NCI-H748 treated with DMSO at 0.1 percent for 48 hours (cell line): ENCODE measurements at places on chromosomes 3 and 15.

DNA sequence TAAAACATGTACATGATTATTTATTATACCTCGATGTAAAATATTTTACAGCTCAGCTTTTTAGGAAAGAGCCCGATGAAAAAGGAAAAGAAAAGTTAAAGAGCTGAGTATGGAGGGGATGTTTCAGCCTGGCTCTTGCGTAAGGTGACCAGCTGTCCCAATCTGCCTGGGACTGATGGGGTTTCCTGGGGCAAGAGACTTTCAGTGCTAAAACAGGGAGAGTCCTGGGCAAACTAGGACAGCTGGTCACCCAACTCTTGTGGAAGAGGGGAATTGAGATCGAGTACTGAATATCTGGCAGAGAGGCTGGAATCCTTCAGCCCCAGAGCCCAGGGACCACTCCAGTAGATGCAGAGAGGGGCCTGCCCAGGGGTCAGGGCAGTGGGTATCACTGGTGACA lies 21.0 kb downstream of the DUOX2 start:
- no peak for DNase-seq

DNA sequence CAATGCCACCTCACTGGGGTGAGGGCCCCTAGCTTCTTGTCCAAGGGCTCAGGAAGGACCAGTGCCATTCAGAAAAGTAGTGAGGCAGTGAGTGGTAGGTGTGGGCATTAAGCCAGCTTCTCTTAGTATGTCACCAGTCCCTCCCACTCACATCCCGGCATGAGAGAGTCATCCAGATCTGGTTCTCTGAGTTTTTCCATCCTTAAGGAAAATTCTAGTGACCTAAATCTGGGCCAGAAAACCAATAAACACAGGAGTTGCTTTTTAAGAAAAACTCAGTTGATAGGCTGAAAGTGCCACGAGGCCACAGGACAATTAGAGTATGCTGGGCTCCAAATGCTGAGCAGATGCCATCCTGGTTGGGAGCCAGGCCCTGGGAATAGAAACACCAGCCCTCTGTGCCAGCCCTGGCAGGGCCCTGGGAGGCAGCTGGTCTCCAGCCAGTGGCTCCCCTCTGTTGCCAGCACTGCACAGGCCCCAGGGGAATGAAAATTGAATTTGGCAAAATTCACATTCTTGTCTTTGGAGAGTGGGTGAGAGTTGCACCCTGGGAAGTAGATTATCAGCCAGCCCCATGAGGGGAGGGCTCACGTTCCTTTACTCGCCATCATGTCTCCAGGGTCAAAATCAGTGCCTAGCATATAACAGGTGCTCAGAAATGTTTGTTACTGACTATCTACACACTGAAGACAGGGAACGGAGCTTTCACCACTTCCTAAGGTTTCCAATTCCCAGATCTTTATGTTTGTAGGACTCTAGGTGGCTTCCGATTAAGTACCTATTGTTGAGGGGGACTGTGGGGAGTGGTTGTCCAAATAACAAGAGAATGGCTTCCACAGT lies 52.8 kb downstream of the FAM43A start:
- no peak for DNase-seq

DNA sequence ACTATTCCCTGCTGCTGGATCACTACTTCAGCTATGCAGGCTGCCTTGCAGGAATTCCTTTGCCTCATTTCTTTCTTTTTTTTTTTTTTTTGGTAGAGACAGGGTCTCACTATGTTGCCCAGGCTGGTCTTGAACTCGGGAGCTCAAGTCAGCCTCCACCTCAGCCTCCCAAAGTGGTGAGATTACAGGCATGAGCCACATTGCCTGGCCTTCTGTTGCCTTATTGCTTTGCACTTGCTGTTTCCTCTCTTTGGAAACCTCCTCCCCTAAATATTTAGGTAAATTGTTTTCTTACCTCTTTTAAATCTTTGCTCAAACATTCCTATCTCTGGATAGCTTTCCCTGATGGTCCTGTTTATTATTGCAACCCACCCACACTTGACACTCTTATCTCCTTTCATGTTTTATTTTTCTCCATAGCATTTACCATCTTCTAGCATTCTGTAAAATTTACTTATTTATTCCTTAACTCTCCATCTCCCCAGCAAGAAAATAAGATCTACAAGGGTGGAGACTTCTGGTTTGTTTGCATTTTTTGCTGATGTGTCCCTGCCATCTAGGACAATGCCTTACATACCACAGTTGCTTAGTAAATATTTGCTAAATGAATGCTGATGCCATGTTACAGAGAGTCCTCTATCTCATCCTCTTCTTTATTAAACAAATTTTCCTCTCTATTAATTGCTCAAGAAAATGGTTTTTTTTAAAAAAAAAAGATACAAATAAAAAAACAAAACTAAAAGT lies 134.8 kb downstream of the P2RY1 start:
- no peak for DNase-seq

- DNase-seq, result no peak
These were observed 10.5 kb upstream of the ACSBG1 start for GRCh38 chr15:78244893-78245292.

GRCh38 chr3:136604961-136605360 lies 147.2 kb downstream of the STAG1 start:
- no peak for DNase-seq

DNA sequence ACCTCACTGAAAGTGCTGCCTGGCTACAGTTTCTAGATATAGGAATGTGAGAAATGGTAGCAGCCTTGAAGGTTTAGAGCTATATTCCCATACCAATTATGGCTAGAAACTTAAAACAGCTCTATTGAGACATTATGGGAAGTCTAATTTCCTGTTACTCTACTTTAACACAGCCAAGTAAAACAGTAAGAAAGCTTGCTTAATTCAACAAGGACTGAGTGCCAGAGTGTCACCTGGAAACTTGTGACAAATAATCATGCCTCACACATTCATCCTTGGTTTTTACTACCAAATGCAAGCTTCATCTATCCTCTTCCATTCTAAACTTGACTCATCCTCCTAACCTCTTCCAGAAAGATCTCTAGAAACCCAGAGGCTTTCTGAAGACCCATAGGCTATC lies 41.7 kb downstream of the UBE3A start:
- no peak for DNase-seq

- DNase-seq, result no peak
These were observed 41.8 kb downstream of the RAB8B start for GRCh38 chr15:63231206-63231605.

DNA sequence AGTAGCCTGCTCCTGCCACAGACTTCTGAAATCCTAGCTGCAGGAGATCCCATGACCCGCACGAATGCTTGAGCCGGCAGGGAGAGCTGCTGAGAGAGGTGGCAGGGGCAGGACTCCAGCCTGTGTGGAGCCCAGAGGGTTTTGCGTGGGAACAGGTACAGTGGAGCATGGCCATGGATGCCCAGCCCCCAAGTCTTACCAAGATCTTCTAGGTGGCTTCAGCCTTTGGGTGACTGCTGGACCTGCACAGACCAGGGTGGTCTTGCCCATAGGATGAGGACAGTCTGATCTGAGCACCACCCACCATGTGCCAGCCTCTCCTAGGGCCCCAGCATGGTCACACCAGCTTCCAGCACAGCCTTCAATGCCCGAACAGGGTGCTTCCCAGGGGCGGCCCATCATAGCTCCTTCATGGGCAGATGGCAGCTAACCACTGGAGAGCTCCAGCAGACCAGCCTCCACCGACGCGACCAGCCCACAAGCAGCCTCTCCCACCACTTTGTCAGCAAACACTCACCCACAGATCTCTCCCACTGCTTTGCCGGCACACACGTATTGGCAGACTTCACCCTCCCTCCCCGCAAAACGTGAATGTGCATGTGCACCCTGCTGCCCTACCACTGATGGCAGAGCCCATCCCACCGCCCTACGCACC lies 56.0 kb downstream of the ADAMTS17 start:
- DNase-seq, result no peak

- DNase-seq, result no peak
These were observed 28.2 kb upstream of the RSL24D1 start for GRCh38 chr15:55224892-55225291.

GRCh38 chr3:127044996-127045395 lies 62.1 kb downstream of the PLXNA1 start:
- no peak for DNase-seq

- no peak for DNase-seq
These were observed 19.6 kb upstream of the MITF start for GRCh38 chr3:69719587-69720122.

- DNase-seq, result no peak
These were observed 32.5 kb downstream of the FNDC3B start for GRCh38 chr3:172071780-172072330.

GRCh38 chr15:53226559-53226958 lies 436.4 kb upstream of the ONECUT1 start:
- no peak for DNase-seq

DNA sequence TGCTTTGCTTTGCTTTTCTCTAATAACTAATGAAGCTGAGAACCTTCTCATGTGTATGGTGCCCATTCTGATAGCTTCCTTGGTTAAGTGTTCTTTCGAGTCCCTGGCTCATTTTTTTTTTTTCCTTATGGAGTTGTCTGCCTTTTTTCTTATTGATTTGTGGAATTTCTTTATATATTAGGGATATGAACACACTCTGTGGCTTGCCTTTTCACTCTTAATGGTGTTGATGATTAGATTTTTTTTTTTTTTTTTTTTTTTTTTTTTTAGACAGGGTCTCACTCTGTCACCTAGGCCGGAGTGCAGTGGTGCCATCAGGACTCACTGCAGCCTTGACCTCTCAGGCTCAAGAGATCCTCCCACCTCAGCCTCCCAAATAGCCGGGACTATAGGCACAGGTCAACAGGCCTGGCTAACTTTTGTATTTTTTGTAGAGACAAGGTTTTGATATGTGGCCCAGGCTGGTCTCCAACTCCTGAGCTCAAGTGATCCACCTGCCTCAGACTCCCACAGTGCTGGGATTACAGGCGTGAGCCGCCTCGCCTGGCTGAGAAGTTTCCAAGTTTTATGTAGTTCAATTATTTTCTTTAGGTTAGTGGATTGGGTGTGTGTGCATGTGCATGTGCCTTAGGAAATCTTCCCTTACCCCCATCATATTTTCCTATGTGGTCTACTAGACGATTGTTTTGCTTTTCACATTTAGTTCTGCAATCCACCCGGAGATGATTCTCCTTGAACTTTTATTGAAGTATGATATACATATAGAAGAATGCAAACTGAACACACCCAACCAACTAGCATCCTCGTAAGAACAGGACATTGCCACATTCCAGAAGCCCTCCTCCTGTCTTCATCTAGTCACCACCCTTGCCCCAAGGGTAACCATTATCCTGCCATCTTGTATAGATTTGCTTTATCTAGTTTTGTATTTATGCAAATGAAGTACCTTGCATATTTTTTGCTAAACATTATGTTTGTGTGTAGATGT lies 1.7 kb upstream of the SNRPA1 start:
- no peak for DNase-seq

DNA sequence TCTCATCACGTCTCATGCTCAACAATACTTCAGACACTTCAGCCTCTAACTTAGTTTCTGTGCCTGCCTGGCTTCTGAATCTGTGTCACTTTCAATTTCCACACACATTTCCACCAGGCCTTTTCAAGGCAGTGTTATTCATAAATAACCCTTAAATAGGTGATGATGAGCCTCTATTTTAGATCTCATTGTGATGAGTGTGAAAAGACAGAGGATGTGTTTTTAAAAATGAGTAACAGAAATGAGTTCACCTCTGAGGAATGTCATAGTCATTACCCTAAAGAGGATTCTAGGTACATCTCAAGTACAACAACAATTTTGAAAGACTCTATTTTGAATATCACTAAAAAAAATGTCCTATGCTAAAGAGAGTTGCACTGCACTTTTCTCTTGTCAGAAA lies 64.6 kb downstream of the STAC start:
- DNase-seq, result no peak

- DNase-seq, result no peak
These were observed 14.2 kb downstream of the DZIP3 start for GRCh38 chr3:108603691-108604090.

DNA sequence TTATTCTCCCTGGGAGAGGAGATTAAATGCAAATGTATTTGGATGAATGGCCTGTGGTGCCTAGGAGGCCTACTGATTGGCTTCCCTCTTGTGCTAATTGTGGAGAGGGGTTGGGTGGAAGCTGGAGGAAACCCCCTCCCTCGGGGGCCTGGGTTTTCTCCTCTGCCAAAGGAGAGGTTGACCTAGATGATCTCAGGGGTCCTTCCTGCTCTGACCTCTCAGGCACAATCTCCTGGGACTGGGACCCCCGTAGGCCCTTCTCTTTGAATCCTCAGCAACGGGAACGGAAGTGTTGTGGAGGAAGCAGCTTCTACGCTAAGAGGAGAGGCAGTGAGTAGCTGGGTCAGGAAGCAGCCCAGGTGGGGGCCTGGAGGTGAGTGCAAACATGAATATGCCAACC lies 40.5 kb upstream of the MAGEF1 start:
- no peak for DNase-seq

GRCh38 chr3:45665101-45665572 lies 24.1 kb upstream of the SACM1L start:
- peak; percentile 17 for DNase-seq

GRCh38 chr15:72850833-72851232 lies 67.3 kb upstream of the ADPGK start:
- DNase-seq, result no peak

DNA sequence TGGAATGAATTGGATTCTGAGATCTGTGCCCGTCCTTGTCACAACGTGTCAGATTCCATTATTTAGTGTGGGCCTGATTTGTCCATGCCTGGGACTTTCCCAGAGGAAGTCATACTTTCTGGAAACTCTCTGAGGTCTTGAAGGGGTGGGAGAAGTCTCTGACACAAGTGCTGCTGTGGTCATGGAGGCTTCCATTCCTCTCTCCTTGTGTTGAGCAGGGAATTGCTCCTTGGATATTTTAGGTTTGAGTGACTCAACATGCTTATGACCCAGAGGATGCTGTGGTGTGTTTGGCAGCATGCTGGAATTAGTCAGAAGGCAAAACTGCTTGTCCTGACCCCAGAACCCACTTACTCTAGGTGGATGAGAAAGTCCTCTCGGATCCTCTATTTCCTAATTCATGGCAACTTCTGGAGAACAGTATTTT lies 132.1 kb downstream of the LPP start:
- DNase-seq, result no peak

DNA sequence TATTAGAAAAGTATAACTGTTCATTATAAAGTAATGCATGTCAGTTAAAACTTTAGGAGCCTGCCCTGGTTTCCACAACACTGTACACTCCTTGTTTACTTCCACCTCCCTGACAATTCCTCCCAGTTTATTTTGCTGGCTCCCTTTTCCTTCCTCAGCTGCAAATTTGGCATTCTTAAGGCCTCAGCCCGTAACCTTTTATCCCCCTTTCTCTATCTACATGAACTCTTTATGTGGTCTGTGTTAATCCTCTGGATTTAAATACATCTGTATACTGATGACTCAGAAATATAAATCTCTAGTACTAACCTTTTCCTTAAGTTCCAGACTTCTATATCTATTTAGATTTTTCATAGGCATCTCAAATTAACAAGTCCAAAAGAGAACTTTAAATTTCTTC lies 143.6 kb downstream of the OTOL1 start:
- DNase-seq, result no peak

- DNase-seq, result no peak
These were observed 135.9 kb downstream of the TBL1XR1 start for GRCh38 chr3:177061369-177061768.

GRCh38 chr3:39000008-39000450 lies 51.7 kb downstream of the SCN11A start:
- DNase-seq, result peak; percentile 51

GRCh38 chr3:4387210-4388204 lies 79.6 kb downstream of the SUMF1 start:
- no peak for DNase-seq
